ENCODE measurements at places on chromosomes 7 and 10.

DNA sequence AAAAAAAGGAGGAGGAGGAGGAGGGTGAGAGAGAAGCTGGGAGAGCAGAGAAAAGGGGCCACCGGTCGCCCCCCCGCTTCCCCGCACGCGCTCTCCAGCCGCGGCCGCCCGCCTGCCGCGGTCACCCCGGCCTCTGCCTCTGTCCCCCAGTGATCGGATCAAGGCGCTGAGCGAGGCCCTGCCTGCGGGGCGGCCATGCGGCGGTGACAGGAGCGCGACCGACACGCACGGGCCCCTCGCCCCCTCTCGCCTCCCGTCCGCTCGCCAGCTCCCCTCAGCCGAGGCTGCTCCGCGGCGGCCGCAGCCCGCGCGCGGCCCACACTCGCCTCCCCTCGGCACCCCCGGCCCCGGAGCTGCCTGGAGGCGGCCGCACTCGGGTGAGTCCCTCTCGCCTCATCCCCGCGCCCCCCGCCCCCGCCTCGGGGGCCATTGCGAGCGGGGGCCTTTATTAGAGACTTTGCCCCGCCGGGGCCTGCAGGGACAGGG lies at the start of gene GTF2I:
TSS of gene GTF2I (plus strand) at position 27 of the 486 bp plus-strand sequence. CDS start 31,411 bp downstream, outside the sequence.
- DNase-seq: no peak

DNA sequence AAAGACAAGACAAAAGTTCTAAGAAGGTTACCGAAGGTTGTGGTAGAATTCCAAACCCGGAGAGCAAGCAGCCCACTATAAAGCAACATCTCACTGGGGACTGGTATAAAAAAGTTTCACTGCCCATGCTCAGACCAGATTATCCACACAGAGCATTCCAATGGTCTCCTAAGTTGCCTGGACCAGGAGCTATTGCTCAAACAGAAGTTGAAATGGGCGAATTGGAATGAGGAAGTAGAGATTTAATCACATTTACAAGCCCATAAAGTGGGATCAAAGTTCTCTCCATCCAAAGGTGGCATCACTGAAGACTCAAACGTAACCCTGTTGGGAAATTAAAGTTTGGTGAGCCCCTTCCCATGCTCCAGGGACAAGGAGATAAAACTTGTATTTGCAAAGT lies 19.8 kb downstream of the OR2F1 start:
- DNase-seq: no peak

- DNase-seq: no peak
These were observed 26.1 kb downstream of the IL2RA start for GRCh38 chr10:6035931-6036575.

DNA sequence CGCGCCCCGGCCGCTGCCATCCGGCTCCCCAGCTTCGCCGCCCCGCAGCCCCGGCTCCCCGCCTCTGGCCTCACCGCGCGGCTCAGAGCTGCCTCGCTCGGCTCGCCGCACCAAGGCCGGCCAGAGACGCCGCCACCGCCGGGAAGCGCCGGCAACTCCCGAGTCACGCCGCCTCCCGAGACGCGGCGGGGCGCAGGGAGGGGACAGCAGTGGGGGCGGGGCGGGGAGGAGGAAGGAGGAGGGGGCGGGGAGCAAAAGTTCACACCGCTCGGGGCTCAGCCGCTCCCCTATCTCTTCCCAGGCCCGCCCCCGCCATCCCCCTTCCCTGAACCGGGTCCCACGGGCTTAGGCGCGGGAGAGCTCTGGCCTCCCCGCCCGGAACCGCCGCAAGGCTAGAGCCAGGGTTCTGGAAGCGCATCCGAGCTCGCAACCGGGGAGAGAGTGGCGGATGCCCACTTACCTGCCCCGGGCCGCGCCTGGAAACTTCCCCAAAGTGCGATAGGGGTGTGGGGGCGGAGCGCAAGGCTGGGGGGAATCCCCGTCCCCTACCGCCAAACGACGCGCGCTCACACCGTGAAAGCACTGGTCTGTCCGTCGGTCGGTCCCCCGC lies 1.0 kb downstream of the CHST15 start:
- DNase-seq: no peak

GRCh38 chr10:114261076-114261475 lies 22.0 kb downstream of the VWA2 start:
- DNase-seq: peak; percentile 51

GRCh38 chr10:20970708-20971107 lies 73.6 kb upstream of the NEBL start:
- no peak for DNase-seq

- no peak for DNase-seq
These were observed 20.7 kb upstream of the GRID1 start for GRCh38 chr10:86387178-86387794.

DNA sequence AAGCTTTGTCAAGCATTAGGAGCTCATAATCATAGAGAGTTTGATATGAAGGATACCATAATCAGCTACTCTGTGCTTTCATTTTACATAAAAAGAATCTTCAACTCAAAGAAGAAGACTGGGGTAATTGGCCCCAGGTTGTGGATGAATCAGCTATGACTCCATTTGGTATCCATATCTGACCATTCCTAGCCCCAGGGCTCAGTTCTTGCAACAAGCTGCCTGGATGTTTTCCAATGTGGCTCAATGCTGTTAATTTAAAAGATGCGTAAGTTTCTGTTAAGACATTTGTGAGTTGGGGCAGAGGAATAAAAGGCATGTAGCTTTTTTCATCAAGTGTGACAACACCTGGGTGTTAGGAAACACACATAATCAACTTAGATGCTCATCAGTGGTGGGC lies 951.1 kb downstream of the NRG3 start:
- DNase-seq: no peak

DNA sequence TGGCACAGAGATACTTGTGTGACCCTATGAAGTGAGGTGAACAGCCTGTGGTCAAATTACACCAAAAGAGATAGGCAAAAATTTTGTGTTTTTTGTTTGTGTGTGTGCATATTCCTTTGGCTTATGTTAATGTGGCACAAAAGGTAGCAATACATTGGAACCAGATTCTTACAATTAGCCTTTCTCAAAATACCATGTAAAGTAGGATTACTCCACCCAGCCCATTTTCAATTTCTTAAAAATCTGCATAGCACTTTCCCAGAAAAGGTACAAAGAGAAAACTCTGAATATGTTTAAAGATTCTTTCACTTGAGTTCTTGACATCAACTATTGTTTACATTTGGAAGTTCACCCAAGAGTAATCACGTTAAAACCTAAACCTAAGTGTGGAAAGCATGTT lies 157.3 kb upstream of the YAE1 start:
- no peak for DNase-seq

DNA sequence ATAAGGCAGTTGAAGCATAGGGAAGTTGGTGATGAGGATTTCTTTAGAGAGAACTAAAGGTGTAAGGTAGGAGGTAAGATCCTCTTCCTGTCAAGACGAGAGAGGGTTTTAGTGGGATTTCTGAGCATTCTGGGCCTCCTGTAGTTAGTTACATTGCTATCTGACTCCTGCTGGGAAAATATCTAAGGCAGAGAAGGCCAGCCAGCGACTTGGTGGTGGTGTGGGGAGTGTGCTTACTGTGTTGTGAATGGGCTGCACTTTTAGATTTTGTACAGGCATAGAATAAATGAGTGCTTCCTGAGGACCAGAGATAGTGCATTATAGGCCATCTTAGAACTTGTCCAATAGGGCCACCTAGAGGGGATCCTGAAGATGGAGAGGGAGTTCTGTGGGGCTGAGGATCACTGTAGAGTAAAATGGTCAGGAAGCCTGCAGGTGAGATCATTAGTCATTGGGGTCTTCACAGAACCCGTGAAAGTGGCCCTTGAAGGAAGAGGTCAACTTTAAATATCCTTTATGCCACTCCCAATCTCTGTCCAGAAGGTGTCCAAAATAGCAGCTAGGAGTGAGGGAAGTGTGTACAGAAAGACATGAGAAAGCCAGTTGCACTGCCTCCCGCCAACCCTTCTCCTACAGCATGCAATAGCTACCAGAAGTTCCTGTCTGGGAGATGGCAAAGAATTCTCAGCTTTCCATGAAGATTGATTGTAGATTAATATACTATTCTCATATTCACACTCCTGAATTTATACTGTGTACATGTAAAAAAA lies 266.6 kb downstream of the POLR1F start:
- peak; percentile 7 for DNase-seq

GRCh38 chr10:94402843-94403379 lies 570 bp downstream of the TBC1D12 start:
- no peak for DNase-seq

All from kidney epithelial cell (primary cell).